ENCODE measurements at places on chromosomes 5 and 9.
A peak's percentile ranks its signal among the peaks of the same experiment; 100 is the strongest.

DNA sequence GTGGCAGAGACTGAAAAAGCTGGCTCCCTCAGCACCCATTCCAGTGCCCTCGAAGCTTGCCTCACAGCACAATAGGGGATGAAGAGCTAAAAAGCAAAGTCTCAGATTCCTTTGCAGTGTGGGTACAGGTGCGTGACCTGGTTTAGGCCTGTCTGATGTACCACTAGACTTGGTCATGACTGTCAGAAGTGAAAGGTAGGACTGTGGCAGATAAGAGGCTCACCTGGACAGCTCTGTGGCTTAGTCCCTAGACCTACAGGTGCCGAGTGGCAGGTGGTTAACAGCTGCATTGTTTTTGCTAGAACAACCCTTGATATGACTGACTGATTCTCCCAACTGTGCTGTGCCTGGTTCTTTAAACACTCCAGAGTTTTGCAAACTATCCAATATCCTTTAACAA, 14.7 kb upstream of the SFXN1 start:
- DNase-seq, result no peak

GRCh38 chr5:144566747-144567420, 396.2 kb downstream of the KCTD16 start:
- peak; percentile 52 for DNase-seq

- DNase-seq, result no peak
These were observed 8.9 kb upstream of the PTAR1 start for GRCh38 chr9:69768716-69769115.

DNA sequence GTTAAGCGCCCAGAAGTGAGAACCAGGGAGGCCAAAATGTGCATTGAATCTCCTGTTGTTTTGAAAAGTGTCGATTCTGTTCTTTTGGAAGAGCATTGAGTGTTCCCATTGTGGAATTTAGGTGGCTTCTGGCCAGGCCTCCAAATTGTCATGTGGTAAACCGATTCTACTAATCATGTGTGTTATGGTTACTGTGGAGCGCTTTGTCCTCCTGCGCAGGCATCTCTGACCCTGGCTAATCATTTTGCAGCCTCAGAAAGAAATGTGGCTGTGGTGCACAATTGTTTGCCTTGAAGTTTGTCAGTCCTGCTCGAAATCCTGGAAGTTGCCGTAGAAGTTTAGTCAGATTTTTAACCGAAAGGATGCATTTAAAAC, 121.3 kb downstream of the RASGRF2 start:
- DNase-seq, result no peak

GRCh38 chr9:105389796-105390195, 58.0 kb upstream of the FSD1L start:
- no peak for DNase-seq

DNA sequence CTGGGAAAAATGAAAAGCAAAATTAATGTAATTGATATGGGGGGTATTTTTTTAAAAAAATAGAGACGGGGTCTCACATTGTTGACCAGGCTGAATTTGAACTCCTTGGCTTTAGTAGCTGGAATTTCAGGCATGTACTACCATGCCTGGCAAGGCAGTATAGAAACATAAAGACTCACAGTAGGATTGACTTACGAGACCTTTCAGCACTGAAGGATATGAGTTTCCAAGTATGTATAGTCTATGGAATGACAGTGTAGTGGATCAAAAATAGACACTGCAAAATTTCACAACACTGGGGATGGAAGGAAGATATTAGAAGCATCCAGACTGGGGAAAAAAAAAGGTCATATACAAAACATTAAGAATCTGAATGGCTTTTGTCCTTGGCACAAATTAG, 6.8 kb downstream of the DCP2 start:
- peak; percentile 53 for DNase-seq

GRCh38 chr5:73728493-73729273, 102.7 kb downstream of the ARHGEF28 start:
- no peak for DNase-seq

GRCh38 chr9:104304925-104305324, 199.1 kb upstream of the OR13F1 start:
- DNase-seq, result no peak

GRCh38 chr5:92444888-92445287, 1061.8 kb upstream of the ARRDC3 start:
- no peak for DNase-seq

GRCh38 chr9:110619831-110620230, 40.3 kb upstream of the SVEP1 start:
- DNase-seq, result peak; percentile 80

DNA sequence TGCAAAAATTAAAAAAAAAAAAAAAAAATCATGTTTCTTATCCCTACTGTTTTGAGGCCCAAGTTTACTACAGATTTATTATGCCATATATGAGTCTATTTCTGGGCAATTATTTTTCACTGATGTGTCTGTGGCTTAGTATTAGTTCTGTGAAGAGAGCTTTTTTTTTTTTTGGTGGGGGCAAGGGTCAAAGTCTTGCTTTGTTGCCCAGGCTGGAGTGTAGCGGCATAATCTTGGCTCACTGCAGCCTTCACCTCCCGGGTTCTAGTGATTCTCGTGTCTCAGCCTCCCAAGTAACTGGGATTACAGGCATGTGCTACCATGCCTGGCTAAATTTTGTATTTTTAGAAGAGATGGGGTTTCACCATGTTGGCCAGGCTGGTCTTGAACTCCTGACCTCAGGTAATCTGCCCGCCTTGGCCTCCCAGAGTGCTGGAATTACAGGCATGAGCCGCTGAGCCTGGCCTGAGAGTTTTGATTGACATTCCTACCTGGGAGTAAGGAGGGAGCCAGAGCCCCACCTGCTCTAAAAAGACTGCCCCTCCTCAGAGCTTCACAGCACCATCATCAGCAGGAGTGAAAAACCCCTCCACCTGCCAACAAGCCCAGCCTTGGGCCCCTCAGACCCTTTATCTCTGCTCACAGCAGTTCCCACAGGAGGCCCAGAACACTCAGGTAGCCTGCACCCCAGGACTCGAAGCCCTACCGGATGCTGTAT, 36.1 kb upstream of the JADE2 start:
- no peak for DNase-seq

- DNase-seq, result no peak
These were observed 356.8 kb upstream of the CHD1 start for GRCh38 chr5:99285606-99286005.

- DNase-seq, result no peak
These were observed 26.9 kb upstream of the NTRK2 start for GRCh38 chr9:84642553-84643141.

- DNase-seq, result no peak
These were observed 70.3 kb downstream of the CTSL start for GRCh38 chr9:87796196-87796595.

DNA sequence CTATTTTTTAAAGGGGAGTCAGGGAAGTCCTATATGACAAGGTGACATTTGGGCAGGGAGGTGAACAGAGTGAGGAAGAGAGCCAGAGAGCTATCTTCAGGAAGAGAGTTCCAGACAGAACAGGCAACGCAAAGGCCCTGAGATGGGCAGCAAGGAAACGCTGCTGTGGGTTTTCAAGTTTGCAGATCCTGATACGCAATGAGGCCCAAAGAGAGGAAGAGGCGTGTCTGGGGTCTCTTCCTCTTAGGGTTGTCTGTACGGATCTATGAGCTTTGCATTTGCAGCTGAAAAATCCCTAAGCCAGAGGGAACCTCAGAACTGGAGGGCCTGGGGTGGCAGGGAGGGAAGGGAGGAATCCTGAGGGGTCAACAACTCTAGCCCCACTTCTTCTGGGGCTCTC, 13.6 kb downstream of the FAT2 start:
- DNase-seq, result no peak

DNA sequence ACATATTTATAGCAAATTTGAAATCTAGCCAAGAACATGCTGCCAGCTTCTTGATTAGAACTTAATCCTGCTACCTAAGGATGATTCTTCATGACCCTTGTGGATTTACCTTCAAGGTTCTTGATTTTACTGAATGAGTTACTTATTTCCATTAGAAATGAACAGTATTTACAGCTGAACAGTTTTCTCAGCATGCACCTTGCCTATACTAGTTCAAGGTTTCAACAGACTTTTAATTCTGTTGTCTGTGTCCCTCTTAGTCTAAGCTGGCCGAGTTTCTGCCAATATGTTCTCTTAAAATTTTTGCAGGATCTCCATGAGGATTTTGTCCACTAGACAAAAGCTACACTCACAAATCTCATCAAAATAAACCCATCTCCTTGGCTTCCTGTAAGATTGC, 188.8 kb upstream of the ST8SIA4 start:
- DNase-seq, result no peak

DNA sequence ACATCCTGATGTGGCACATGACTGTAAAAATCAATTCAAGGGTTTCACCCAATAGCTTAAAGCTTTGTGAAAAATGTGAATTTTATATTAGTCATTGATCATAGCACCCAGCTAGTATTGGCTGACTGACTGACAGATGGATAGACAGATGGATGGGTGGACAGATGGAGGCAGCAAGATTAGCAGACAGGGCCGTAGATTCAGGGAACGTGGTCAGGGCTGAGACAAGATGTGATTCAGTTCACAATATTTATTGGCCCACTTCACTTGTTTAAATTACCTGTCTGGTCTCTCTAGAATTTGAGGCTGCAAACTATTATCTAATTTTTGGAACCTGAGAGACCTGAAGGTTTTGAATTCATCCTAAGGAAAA, 12.0 kb upstream of the PCSK5 start:
- no peak for DNase-seq

DNA sequence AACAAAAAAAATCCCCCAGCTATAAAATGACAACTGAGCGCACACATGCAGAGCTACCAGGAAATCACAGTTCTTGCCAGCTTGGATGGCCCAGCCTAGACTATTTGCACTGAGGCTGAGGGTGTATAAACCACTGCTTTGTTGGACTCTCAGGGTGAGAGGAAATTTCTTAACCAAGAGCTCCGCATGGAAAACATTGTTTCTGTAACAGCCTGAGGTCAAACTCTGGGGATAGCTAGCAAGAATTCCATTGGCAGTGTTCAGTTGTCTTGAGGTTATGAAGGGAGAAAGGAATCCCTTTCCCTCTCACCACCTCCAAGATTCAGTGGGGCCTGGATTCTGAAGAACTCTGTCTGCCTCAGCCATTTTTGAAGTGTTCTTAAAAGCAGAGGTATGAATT, 360.0 kb downstream of the OSTF1 start:
- peak; percentile 2 for DNase-seq

- DNase-seq, result peak; percentile 86
These were observed at the start of gene SH3RF2 for GRCh38 chr5:145936401-145937131. SH3RF2 (plus strand) TSS chr5:145936578; CDS start chr5:145937929, 1,351 bp downstream.

DNA sequence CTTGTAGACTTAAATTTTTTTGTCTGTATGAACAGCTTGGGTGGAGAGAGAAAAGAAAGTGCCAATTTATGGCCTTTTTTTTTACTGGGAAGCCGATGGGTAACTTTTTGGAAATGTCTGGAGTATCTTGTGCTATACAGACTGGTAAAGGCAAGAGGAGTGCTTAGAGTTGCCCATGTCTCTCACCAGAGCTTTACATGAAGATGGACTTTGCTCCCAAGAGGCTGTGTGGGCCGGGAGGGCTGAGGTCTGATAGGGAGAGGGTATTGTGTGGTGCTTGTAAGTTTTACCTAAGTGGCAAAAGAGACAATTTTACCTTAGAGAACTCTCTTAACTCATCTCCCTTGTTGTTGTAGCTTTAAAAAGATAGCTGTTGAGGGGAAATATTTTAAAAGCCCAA, 203.2 kb downstream of the SEMA6A start:
- DNase-seq, result no peak

DNA sequence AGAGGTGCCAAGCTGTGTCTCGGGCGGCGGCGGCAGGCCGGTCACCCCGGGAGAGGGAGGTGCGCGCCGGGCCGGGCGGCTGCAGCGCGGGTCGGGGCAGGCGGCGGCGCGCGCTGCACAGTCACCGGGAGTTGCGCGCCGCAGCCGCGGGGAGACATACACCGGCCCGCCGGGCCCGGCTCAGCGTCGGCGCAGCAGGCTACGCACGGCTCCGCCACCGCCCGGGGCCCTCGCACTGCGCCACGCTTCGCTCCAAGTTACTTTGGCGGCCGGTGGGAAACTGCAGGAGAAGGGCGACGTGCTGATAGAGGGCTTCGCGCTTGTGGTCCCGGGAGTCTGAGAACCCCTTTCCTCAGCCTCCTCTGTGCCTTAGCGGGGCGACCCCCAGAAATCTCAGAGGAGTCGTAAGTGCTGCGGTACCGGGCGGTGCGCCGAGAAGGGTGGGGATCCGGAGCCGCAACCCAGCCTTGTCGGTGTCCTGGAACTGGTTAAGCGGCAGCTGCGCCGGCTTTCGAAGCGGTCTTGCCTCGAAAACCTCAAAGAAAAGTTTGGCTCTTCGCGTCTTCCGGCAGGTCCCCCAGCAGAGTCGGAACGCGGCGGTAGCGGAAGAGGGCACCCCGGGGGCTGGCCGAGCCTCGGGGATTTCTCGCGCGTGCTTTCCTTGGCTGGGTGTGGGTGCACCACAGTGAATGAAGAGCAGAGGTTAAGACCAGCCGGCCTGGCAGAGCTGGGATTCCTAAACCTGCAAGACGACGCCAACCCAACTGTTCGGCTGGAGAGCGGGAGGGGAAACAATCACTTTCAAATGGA, at the start of gene EFNA5:
EFNA5 (minus strand) TSS at position 6 of the 810 bp plus-strand sequence.
- peak; percentile 48 for DNase-seq

DNA sequence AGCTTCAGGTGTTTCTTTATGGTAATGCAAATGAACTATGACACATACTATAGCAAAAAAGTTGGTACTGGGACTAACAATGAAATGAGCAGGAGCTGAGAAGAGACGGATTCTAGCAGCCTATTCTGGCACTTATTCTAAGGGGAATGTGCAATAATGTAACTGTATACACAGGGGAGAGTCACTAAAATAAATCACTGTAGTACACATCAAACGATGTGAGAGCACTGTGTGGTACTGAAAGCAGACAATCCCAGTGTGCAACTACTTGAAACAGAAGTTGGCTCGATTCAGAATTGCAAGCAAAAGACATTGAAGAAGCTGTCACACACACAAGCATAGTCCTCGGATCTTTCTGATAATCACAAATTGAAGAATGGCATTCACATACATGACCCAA, 1713.0 kb upstream of the CDH9 start:
- no peak for DNase-seq

- DNase-seq, result no peak
These were observed 566 bp downstream of the GPR21 start for GRCh38 chr9:123033864-123034601.

GRCh38 chr5:113806250-113806649, 292.8 kb downstream of the YTHDC2 start:
- peak; percentile 74 for DNase-seq

GRCh38 chr5:39068099-39068498, 6.1 kb downstream of the RICTOR start:
- DNase-seq, result no peak

GRCh38 chr5:51598026-51598425, 214.8 kb downstream of the ISL1 start:
- no peak for DNase-seq

DNA sequence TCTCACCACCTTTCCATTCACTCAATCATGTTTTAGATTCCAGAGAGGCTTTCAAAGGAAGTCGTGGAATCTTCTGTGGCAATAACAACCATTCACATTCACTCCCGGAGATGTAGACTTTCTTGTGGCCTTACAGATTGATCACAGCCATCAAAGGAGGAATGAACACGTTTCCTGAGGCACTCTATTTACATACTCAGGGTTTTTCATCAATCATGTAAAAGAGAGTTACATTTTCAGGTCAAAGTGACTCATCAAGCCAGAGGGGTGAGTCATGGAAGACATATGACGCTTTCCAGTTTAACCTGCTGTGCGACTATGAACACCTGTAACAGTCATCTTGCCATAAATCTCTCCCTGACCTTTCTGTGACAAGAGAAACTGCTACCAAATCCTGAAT, 39.3 kb upstream of the RAD23B start:
- DNase-seq, result peak; percentile 80
